CD4-positive, alpha-beta T cell (primary cell): ENCODE measurements at places on chromosomes 16 and 17.

DNA sequence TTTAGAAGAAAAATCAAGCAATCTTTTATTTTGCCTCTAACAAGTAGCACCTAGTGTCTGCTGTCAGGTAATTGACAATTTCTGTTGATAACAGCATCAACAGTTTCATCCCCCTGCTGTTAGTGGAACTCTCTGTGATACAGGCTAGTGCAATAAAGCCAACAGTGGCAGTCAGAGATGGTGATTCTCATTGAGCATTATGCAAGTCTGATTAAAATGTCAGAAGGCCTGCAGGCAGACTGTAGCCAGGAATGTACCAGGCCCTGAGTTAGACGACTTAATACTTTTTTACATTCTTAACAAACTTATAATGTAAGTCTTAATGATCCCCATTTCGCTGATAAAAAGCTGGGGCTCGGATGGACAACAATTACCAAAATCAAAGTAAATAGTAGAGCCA, 14.6 kb downstream of the CYLD start:
- no peak for DNase-seq

- no peak for DNase-seq
Measured at GRCh38 chr17:83062011-83062817, 17.2 kb upstream of the METRNL start.

- no peak for DNase-seq
Measured at GRCh38 chr17:72219137-72219823, 98.5 kb downstream of the SOX9 start.

DNA sequence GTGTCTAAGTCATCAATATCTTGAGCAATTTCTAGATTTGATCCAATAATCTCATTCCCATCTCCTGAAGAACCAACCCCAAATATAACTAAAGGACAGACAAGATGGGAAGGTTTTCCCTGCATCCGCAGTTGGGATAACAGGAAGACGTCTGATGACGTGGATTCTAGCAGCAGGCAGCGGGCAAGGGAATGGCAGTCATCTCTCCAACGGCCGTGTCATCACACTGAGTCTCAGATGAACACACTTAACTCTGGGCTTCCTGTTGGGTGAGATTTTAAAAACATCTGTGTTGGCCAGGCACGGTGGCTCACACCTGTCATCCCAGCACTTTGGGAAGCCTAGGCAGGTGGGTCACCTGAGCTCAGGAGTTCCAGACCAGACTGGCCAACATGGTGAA, 20.9 kb upstream of the TIMP2 start:
- no peak for DNase-seq

DNA sequence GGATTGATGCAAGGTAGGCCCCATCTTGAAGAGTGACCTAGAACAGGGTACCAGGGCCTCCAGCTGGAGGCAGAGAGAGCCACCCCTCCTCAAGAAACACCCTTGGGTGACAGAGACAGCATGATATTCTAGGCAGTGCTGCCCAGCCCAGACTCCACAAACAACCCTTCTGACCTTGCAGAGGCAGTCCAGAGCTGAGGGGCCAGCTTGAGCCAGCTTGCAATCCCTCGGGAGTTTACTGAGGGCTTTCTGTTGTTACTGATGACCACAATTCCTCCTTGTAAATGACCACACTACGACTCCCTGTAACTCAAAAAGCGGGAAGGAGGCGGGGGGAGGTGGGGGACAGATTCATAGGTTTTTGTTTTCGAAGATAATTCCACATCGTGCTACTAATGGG, 18.6 kb upstream of the MNT start:
- DNase-seq = no peak

- no peak for DNase-seq
Measured at GRCh38 chr17:28950752-28951427, 428 bp downstream of the PHF12 start.

DNA sequence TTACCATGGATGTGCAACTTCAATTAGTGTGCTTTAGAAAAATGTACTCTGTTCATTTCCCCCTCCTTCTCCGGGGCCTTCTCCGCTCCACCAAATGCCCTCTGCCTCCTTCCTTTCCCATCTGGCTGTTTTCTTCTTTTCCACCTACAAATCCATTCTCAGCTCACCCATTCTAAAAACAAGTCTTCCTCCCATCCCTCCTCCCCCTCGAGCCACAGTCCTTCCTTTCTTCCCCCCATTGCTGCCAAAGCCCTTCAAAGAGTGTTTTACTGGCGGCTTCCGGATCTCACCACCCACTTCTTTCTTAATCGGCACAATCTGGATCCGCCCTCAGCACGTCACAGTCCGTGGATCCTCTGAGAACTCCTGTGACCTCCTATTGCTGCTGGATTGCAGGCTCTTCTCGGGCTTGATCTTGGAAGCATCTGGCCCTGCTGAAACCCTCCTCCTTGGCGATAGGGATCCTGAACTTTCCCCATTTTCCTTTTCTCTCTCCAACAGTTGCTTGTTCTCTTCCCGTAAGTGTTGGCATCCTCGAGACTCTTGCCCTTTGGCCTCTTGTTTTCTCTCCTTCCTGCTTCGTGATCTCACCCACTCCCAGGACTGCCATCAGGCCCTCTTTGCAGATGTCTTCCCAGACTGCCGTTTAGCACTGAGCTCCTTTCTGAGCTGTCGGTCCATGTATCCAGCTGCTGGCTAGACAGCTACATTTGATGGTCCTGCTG, 36.0 kb upstream of the FBXO47 start:
- peak; percentile 71 for DNase-seq

GRCh38 chr17:16477255-16477654, 14.7 kb downstream of the LRRC75A start:
- DNase-seq = no peak

GRCh38 chr17:77786740-77787505, 171.6 kb upstream of the TNRC6C start:
- no peak for DNase-seq
